PC-3 (cell line): ENCODE measurements at places on chromosomes 4 and X. TPM values are rescaled to one million over a fixed set of nuclear protein-coding genes. Genes with fewer than 3 reads are reported as not detected.

The RNF175 gene
- not detected in 2 replicates for total RNA-seq

The HSFX2 gene
- total RNA-seq = not detected in 2 replicates

The CYLC1 gene
- total RNA-seq = not detected in 2 replicates

The PYURF gene
- 143 and 159 TPM in 2 replicates for total RNA-seq

The SLC10A6 gene
- not detected in 2 replicates for total RNA-seq

The NPY1R gene
- 1.3 and 1.7 TPM in 2 replicates for total RNA-seq

The TMSB15A gene
- total RNA-seq = 0.18 TPM in 1 of 2 replicates, not detected in the other

The HPSE gene
- total RNA-seq = 4.2 and 9.1 TPM in 2 replicates

DNA sequence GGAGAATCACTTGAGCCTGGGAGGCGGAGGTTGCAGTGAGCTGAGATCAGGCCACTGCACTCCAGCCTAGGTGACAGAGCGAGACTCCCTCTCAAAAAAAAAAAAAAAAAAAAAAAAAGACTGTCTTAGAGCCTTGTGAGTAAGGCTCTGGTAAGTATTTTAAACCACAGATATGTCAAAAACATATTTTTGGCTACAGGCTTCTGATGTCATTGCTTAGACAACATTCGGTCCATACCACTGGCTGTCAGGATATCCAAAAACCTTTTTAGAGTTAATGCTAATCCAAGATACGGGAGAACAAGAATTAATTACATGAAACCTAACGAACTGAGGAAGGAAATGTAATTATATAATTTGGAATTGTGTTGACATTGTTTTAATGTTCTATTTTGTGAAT is 999.5 kb upstream of the PABPC4L start:
- DNase-seq = no peak

GRCh38 chrX:43850629-43851028 is 31.6 kb downstream of the MAOB start:
- no peak for DNase-seq

GRCh38 chr4:165398570-165398969 is 19.8 kb downstream of the CPE start:
- DNase-seq = no peak

DNA sequence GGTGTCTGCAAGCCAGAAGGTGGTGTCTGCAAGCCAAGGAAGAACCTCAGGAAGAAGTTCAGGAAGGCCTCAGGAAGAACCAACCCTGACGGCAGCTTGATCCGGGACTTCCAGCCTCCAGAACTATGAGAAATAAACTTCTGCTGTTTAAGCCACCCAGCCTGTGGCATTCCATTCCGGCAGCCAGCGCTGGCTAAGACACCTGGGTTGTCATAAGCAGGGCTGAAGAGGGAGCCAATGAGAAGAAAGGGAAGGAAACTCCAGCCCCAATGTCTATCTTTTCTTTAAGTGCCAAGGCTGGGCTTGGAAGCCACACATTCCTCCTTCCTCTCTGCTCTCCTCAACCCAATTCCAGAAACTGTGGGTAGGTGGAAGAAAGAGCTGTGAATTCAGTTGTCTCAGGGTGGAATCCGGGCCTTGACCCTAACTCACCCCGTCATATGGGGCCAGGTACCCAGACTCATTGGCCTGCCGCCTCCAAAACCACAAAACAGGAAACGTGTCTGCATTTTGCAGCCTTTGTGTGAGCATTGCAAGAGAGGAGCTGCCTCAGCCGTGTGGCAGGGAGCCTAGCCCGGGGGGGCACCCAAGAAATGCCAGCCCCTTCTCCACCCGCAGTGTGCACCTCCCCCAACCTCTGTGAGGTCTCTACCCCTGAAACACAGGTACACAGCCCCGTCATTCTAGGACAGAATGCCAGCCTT is 26.8 kb downstream of the CRMP1 start:
- DNase-seq = no peak

DNA sequence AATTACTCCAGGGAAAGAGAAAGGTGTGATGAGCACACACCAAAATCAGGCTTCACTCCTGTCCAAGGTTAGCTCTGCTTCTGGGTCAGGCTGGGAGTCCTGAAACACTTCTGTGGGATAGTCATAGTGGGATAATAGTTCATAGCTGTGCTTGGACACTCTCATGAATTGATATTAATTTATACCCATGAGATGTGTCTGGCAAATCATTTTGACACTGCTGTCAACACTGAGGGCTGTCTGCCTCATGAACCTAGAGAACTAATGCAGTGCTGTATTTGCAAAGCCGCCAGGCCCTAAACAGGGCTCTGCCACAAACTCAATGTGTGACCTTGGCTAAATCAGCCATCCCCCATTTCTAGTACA is 24.5 kb upstream of the PGRMC1 start:
- no peak for DNase-seq

GRCh38 chr4:101067383-101067782 is 279.9 kb downstream of the PPP3CA start:
- no peak for DNase-seq

- DNase-seq = peak; percentile 63
Observed at GRCh38 chrX:129522184-129523078, 859 bp downstream of the SMARCA1 start.

DNA sequence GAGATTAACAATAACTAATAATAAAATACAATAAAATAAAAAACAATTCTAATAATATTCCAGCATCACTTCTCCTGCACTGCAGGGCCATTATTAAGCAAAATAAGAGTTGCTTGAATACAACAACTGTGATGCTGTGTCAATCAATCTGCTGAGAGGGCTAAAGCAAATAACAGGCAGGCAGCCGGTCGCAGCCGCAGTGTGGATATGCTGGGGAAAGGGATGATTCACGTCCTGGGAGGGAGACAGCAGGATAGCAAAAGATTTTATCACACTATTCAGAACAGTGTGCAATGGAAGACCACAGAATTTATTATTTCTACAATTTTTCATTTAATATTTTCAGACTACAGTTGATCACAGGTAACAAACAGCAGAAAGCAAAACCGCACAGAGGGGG is 76.5 kb upstream of the SMARCAD1 start:
- DNase-seq = peak; percentile 64

GRCh38 chr4:134531013-134531412 is 329.4 kb upstream of the PABPC4L start:
- DNase-seq = no peak

GRCh38 chr4:158884280-158884679 is 115.5 kb downstream of the FNIP2 start:
- DNase-seq = no peak

- DNase-seq = peak; percentile 95
Observed at GRCh38 chrX:136525738-136526606, 6.0 kb upstream of the VGLL1 start.

DNA sequence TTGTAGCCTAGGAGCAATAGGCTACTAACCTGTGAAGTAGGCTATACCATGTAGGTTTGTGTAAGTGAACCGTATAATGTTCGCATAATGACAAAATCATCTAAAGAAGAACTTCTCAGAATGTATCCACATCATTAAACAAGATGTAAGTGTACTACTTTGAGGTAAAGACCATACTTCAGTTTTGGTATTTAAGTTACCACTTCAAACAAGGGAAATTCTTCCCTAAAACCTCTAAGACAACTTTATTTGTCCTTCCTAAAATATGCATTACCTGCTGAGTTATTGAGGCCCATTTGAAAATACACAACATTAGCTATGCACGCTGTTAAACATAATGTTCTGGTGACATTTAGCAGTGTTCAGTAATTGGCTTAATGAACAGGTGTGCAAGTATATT is 182.7 kb downstream of the RPA4 start:
- no peak for DNase-seq

GRCh38 chrX:70264784-70265183 is 3.4 kb upstream of the ARR3 start:
- DNase-seq = no peak

- DNase-seq = no peak
Observed at GRCh38 chrX:124764354-124764753, 418.0 kb downstream of the SH2D1A start.

- no peak for DNase-seq
Observed at GRCh38 chr4:75698963-75699228, 25.5 kb upstream of the USO1 start.

- no peak for DNase-seq
Observed at GRCh38 chrX:20596856-20597255, 330.1 kb upstream of the RPS6KA3 start.

DNA sequence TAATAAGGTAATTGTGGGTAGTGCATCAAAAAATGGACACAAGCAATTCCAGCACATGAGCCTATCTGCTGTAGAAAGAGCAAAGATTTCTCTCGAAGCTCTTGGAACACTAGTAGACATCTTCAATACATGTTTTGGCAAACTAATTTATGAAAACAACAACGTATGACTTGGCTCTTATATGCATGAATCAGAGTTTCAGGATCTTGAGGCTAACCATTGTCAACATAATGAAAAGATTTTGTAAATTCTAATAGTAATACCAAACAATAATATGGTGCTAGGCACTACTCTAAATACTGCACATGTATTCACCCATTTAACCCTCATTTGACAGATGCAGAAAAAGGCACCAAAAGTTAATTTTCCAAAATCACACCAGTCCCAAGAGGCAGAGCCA is 25.1 kb upstream of the ANKRD50 start:
- peak; percentile 55 for DNase-seq

- no peak for DNase-seq
Observed at GRCh38 chrX:53768451-53768850, 81.9 kb upstream of the HUWE1 start.

DNA sequence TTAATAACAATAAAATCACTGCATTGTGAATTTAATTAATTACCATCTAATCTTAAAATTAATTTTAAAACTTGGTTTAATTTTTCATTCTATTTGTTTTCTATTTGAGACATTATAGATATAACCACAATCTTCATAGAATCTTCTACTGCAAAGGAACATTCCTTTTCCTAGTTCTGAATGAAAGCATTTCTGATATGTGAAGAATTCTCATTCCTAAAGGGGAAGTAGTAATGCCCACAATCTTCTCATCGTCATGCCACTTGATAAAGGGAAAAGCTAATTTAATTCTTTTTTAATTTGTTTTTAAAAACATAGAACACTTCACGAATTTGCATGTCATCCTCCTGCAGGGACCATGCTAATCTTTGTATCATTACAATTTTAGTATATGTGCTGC is 23.7 kb downstream of the MGARP start:
- no peak for DNase-seq

DNA sequence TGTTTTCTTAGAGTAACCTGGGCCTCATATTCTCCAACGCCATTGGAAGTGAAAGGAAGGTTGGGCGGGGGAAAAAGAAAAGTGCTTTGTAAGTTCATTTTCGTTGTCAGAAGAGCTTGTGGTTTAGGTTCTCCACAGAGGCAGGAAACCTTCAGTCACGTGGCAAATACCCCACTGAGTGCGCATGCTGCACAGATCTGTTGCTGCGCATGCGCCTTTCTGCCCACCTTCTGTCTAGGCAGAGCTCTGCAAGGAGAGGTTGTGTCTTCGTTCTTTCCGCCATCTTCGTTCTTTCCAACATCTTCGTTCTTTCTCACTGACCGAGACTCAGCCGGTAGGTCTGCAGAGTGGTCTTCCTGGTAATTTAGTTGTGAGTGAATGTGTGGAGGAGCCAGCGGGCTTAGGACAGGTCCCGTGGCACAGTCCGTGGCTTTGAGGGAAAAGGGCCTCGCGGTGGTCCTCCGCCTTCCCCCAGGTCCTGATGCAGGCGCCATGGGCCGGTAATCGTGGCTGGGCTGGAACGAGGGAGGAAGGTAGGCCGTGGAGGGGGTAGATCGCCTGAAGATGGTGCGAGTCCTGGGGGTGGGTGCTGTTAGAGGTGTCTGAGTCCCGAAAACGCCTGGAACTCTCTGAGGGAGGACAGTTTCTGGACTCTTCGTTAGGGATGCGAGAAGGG is at the start of gene PAGE5:
TSS of gene PAGE5 (plus strand) at position 228 of the 676 bp plus-strand sequence. CDS start 1,037 bp downstream, outside the sequence.
- no peak for DNase-seq
